ENCODE measurements at places on chromosomes 1 and 21.

DNA sequence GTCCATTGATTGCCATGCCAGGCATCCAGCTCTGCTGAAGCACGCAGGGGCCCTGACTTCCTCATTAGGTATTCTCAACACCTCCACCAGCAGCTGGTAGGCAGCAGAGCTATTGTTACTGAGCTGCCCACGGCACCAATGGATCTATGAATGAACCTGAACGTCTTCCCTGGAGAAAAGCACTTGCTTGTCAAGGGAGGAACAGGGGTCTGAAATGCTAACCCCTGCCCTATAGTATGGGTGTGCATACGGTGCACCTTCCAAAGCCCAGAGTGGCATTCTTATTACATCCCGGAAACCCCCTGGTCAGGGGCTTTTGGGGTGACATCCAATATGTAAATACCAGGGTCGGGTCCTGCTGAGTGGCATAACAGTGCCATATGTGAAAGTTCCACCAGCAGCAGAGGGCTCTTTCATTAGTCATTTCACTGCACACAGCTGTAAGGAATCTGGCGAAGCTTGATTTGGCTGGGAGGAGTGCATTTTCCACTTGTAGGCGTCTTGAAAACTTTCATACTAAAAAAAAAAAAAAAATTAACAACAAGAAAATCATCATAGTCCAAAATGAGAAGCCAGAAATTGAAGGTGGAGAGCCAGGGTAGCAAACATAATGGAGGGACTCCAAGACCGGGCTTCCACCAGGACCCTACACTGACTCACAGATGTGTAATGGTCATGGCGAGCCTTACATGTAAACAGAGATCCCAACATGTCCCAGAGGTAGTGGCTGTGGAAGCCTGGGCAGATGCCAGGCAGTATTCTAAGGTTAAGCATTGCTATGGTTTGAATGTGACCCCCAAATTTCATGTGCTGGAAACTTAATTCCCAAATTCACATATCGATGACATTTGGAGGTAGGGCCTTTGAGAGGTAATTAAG lies 58.8 kb upstream of the PRDX6 start:
- DNase-seq = no peak

- no peak for DNase-seq
Observed at GRCh38 chr1:90488451-90488850, 228.7 kb downstream of the BARHL2 start.

- no peak for DNase-seq
Observed at GRCh38 chr21:32888971-32889370, 117.4 kb upstream of the PAXBP1 start.

DNA sequence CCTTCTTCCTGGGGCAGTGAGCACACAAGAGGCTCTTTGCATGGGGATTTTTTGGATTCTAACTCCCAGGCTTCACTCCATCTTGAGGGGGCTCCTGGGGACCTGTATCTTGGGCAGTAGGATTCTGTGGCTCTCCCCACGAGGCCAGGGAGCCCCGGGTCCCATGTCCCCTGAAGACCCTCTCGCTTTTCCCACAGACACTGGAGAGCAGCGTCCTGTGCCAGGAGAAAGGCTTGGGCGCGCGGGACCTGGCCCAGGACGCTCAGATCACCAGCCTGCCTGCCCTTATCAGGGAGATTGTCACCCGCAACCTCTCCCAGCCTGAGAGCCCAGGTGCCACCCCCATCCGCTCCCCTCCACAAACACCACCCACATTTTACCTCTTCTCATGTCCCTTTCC lies 735 bp downstream of the CROCC start:
- no peak for DNase-seq

DNA sequence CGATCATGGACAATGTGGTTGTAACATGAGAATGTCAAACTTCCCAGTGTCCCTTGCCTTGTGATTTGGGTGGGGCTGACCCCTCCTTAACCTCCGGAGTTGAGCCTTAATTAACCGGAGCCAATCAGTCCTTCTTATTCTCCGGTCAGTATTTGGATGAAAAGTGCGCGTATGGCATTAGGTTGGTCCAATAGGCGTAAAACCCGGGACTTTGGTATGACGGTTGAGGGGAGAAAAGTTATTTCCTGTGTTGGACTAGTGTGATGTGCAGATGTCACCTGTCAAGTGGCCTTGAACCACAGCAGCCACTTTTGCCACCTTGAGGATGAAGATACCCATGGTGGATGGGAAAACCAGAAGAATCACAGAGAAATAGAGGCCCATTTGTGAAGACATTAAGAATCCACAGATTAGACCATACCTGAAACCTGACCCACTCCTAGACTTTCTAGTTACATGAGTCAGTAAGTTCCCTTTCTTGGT lies 5.1 kb downstream of the PAFAH2 start:
- no peak for DNase-seq

DNA sequence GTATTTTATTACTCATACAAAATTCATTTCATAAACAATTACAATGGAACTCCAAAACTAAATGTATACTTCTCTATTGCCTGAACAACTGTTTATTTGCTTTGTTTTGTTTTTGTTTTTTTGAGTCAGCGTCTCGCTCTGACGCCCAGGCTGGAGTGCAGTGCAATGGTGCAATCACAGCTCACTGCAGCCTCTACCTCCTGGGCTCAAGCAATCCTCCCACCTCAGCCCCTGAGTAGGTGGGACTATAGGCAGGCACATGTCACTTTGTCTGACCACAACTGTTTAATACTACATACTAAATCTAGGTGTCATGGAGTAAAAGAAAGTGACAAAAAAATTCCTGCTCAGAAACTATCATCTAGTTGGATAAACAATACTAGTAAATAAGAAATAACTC lies 49.3 kb downstream of the RAB3GAP2 start:
- DNase-seq = no peak

DNA sequence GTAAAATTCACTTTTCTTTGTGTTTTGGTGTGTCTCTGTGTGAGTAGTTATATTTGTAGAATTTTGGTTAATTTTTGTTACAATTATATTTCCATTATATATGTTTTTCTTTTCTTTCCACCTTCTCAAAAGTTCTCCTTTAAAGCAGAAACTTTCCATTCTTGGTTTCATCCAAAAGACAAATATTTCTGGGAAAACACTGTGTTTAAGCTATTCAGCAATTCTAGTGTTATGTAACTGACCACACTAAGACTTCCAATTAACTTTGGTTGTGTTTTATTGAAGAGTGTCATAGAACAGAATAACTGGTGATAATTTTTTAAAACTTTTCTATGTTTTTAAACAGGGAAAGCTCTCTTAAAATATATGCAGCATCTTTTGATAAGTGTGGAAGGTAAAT lies 13.6 kb upstream of the RGL1 start:
- DNase-seq = no peak

GRCh38 chr21:44303490-44303981 lies 3.7 kb downstream of the PFKL start:
- peak; percentile 86 for DNase-seq

- DNase-seq = no peak
Observed at GRCh38 chr1:226433341-226433720, 25.4 kb upstream of the PARP1 start.
